ENCODE measurements at places on chromosomes 16 and 17.

DNA sequence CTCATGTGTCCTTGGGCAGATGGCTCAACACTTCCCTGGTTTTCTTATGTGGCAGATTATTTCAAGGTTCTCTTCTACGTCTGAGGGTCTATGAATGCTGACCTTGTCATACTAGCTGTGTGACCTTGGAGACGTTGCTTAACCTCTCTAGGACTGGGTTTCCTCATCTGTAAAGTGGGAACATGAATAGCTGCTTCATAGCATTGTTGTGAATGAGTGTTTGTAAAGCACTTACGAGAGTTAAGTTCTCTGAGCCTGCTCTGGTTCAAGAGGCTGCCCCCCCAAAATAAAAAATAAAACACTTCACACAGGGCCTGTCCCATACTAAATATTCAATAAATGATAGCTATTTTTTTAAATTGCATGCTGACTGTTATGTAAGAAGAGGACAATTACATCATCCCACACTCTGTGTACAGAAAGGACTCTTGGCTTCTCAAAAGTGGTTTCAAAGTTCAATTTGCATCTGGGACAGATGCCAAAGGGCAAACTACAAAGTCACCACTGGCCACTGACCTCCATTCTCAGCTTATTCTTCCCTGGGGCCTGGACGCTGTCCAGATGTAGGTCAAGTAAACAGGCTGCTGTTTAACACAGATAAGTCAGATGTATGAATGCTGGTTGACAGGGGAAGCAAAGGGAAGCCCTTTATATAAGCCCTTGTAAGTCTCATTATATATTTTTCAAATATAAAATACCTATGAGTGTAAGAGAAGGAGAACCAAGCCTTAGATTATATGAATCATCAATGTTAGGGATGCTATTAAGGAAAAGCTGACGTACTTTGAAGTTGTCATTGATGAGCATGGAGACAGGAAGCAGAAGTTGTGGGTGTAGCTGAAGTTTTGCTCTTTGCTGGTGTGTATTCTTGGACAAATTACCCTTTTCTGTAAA is 15.4 kb upstream of the NDEL1 start:
- no peak for DNase-seq

DNA sequence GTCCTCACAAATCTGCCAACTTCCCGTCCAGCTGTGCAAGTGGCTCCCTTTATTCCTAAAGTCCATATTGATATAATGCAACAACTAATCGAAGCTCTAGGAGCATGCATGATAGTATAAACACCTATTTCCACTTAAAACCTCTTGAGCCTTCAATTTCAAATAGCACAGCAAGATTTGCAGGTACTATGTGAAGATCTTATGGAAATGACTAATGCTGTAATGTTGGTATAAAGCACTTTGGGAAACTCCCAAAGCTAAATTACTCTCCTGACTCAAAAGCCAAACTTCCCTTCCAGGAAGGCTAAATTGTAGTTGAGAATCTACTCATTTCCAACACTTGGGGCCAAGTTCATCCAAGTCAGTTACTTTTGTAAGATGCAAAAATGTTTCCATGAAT is 287.6 kb upstream of the CDH11 start:
- no peak for DNase-seq

DNA sequence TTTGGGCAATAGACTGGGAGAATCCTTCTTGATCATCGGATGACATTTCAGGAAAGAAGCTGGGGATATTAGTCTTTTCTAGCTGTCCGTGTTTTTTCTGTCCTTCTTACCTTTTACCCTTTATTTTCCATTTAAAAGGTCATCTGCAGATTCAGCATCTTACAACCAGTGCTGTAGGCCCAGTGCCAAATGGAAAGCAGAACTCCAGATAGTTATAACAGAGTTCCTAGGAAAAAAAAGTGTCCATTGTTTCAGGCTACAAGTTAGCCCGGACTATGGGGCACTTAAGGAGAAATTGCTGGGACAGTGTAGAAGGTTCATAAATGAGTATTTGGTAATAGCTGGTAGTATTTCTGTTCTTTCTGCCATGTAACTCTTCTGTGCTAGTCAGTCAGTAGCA is 28.4 kb downstream of the LDHD start:
- no peak for DNase-seq

DNA sequence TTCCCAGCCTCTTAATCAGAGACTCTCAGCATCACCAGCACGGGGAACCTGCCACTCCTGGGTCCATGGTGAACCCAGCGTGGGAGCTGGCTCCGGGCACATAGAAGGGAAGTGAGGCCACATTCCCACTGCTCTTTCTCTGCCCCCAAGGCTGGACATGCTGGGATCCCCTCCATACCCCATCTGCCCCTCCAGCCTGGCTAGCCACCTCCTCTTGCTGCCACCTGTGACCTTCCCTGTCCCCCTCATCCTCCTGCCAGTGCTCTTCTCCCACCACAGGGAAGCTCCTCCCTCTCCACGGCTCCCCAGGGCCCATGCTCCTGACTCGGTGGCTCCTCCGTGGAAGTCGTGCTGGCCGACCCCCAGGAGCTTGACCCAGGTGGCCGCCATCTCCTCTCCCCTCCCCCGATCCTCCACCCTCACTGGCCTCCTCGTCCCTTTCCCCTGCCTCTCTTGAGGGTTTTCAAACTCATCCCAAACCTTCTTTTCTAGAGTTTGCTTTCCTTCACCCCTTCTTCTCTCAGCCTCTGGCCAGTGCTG is 139.1 kb upstream of the CHMP6 start:
- DNase-seq, result no peak

DNA sequence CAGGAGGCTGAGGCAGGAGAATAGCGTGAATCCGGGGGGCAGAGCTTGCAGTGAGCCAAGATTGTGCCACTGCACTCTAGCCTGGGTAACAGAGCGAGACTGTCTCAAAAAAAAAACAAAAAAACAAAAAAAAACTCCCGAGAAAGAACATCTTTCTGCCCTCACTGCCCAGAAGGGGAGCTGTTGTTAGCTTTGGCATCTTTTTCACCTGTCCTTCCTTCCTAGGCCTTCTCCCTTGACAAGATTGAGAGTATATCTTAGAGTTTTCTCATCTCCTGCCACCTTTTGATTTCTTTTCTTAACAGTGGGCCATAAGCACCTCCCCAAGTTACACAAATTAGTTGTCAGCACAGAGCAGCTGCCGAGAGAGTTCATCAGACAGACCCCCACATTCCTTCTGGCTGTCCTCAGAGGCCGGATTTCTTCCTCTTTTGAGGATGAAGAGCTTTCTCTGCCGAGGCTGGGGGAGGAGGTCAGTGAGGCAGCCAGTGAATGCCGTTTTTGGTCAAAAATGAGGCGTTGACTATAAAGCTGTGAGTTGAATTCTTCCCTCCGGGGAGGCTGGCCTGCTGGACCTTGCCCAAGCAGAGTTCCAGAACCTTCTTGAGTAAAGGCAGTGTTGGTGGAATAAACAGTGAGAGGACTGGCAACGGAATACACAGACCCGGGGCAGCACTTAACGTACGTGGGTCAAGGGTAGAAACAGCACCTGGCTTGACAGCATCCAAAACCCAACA is 127.0 kb downstream of the ABCC6 start:
- no peak for DNase-seq

- DNase-seq, result no peak
Observed at GRCh38 chr17:45311401-45311759, 5.4 kb downstream of the MAP3K14 start.

- no peak for DNase-seq
Observed at GRCh38 chr16:88585269-88585668, 15.1 kb downstream of the ZC3H18 start.

GRCh38 chr16:31875112-31875803 is 1.7 kb downstream of the ZNF267 start:
- no peak for DNase-seq

GRCh38 chr17:77909816-77910215 is 48.7 kb upstream of the TNRC6C start:
- no peak for DNase-seq

DNA sequence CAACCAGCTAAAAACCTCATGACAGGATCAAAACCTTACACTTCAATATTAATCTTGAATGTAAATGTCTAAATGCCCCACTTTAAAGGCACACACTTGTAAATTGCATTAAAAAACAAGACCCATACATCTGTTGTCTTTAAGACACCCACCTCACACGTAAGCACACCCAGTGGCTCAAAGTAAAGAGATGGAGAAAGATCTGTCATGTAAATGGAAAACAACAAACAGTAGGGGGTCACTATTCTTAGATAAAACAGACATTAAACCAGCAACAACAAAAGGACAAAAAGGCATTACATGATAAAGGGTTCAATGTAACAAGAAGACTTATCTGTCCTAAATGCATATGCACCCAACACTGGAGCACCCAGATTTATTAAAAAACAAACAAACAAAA is 35.6 kb downstream of the SDR42E1 start:
- no peak for DNase-seq

- DNase-seq, result no peak
Observed at GRCh38 chr17:27654136-27654535, 23.1 kb downstream of the LGALS9 start.

DNA sequence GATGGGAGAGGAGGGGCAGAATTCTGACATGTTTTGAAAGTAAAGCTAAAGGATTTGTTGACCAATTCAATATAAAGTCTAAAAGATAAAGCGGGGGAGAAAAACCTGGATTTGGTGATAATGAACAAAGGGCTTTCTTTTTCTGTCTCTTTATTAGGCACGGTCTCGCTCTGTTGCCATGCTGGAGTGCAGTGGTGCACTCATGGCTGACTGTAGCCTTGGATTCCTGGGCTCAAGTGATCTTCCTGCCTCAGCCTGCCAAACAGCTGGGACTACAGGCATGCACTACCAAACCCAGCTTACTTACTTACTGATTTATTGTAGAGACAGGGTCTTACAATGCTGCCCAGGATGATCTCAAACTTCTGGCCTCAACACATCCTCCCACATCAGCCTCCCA is 7.5 kb downstream of the CDR2 start:
- DNase-seq, result no peak

DNA sequence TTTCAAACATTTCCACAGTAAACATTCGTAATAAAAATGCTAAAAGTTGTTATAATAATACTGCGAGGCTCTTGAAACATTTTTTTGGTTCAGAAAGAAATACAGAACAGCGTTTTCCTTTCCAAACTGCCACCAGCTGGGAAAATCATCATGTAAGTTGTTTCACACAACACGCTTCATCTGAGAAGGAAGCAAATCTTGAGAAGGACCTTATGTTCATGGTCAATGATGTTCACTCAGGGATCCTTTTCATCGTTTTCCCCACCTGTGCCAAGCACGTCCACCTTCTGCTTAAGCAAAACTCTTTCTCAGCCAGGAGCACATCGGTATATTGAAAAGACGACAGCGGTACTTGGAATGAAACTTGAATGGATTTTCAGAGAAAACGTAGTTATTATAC is 274.5 kb upstream of the ELAC2 start:
- no peak for DNase-seq

- DNase-seq, result no peak
Observed at GRCh38 chr16:66342294-66342900, 24.1 kb upstream of the CDH5 start.

DNA sequence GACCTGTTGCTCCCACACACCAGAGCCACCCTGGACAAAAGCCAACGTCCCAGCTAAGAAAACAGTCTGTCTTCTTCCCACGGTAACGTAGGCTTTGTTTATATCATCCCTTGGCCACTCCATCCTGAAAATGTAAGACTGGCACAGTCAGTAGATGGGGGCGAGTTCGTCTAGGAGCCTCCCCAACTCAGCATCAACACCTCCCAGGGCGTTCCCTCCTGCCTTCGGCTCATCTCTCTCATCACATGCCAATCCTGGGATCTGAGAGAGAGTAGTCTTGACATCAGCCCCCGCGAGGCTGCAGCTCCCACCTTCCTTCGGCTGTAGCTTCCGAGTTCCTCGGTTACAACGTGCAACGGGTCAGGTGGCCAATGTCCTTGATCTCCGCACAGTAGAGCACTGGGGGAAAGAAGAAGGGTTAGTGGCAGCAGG is 894 bp downstream of the RNF227 start:
- no peak for DNase-seq

DNA sequence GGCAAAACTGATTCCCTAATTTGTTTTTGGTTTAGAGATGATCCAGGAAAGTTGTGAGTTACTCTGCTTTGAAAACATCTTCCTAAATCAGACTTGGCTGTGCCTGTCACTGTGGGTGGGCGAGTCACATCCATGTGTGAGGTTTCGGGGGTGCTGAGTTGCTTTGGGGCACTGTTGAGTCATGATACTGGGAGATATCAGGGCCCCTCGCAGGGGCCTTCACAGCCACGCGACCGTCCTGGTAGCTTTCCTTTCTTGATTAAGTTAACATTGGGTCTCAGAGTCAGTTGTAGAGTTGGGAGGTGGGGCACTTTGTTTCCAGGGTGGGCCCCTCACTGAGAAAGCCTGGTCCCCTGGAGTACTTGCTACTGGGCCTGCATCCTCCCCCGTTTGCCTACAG is 58.3 kb upstream of the LGALS9 start:
- DNase-seq, result no peak

DNA sequence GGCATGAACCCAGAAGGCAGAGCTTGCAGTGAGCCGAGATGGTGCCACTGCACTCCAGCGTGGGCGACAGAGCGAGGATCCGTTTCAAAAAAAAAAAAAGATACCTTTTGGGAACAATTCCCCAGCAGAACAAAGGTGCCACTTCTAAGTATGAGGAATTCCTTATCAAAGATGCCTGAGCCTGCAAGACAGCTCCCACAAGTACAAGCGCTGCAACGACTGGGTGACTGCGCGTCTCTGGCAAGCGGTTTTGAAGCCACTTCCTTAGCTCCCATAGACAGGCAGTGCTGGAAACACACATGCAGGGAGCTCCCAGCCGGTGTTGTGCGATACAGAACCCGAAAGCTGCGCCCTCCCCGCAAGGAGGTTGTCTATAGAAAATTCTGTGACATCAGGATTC is 60.5 kb downstream of the ADCY9 start:
- DNase-seq, result no peak
